Heart left ventricle (tissue), 16 donors: ENCODE measurements at places on chromosomes 7 and 10.

- no peak for DNase-seq
Measured at GRCh38 chr7:7889791-7890568, 78.6 kb upstream of the GLCCI1 start.

DNA sequence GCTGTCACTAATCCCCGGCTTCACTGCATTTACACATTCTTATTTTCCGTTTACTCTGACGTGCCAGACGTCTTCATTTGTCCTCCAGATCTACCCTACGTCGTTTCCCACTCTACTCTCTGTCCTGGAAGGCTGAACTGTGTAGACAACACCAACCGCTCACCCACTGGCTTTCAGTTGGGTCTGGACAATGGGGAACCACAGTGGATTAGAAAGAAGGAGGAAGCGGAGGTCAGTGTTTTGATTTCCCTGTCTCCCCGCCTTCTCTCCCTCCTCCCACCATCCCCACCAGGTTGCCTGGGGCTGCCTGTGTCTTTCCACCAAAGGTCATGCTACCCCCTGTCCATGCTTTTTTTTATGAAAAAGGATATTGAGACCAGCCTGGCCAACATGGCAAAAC is 14.0 kb upstream of the CTBP2 start:
- no peak for DNase-seq

GRCh38 chr7:28211006-28211405 is 30.4 kb upstream of the JAZF1 start:
- no peak for DNase-seq

GRCh38 chr10:16909271-16909767 is 92.1 kb upstream of the RSU1 start:
- DNase-seq: no peak

GRCh38 chr7:82210416-82211184 is 233.0 kb downstream of the CACNA2D1 start:
- DNase-seq: no peak

GRCh38 chr10:56269181-56269580 is 91.9 kb downstream of the ZWINT start:
- DNase-seq: no peak

GRCh38 chr7:121480566-121481335 is 84.6 kb upstream of the FAM3C start:
- DNase-seq: no peak

DNA sequence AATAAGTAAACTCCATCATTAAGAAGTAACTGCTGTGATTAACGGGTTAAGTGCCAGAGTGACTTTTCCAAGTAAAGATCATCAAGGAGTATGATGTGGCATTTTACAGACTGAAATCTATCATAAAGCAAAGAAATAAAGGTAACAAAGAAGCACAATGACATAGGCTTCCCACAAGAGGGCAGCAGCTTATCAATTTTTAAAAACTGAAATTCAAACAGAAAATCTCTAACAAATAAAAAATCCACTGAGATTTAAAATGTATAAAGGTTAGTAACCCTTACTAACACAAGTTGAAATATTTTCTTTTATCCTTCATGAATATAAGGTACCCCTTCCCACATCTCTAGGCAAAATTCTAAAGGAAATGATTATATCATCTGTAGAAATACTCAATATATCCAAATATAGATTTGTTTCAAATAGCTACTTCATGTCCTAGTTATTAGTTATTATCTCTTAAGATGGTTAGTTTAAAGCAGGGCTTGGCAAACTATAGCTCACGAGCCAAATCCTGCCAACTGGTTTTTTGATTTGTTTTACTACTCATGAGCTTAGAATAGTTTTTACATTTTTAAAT is 29.2 kb downstream of the FAM3C start:
- DNase-seq: no peak

DNA sequence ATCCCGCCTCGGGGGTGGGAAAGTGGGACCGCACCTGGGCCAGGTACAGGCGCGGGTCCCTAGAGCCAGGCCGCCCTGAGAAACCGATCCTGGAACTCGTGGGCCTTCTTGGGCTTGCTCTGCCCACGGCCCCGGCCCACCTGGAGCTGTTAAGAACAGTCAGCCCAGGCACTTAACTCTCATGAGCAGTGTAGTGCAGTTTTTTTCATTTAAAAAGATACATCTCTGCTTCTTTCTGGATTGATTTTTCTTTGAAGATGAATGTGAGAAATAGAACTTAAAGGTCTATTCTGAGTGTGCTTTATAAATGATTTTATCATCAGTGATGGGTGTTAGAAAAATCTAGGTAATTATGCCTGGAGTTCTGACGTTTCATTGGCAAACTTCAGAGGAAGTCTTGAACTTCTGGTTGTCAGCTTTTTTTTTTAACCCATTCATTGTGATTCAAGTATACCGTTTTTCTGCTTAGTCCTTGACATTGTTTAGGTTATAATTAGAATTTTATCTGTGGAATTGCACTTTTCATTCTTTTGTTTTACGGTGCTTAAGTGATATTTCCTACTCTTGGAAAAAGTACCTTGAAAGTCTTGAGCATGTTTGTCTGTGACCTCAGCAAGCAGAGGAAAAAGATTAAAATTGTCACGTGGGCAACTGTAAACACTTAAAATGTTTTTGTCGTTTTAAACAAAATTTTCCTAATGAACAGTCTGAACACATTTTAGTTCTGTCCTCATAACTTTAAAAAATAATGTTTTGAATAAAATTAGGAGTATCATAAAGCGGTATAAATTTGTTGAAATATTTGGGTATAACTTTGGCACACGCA is 906 bp downstream of the CDK1 start:
- no peak for DNase-seq

GRCh38 chr7:122743211-122743610 is 40.5 kb upstream of the RNF148 start:
- no peak for DNase-seq

DNA sequence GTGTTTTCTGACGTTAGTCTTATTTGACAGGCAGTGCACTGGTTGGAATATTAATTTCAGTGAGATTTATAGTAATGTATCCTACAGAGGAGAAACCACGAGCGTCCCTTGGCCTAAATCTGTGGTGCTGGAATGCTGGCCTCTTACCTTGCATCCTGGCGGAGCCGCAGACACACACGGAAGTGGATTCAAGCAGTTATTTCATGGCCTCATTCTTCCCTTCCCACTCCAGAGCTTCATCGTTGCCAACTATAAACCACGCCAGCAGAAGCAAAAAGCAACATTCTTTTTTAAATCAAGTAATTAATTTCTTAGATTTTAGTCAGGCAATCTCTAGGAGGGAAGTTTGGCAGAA is 13.1 kb downstream of the WIPI2 start:
- DNase-seq: no peak

GRCh38 chr7:134750083-134751062 is 29.1 kb upstream of the CALD1 start:
- DNase-seq: peak; percentile 45

- DNase-seq: no peak
Measured at GRCh38 chr7:47931005-47932004, 17.0 kb downstream of the PKD1L1 start.

DNA sequence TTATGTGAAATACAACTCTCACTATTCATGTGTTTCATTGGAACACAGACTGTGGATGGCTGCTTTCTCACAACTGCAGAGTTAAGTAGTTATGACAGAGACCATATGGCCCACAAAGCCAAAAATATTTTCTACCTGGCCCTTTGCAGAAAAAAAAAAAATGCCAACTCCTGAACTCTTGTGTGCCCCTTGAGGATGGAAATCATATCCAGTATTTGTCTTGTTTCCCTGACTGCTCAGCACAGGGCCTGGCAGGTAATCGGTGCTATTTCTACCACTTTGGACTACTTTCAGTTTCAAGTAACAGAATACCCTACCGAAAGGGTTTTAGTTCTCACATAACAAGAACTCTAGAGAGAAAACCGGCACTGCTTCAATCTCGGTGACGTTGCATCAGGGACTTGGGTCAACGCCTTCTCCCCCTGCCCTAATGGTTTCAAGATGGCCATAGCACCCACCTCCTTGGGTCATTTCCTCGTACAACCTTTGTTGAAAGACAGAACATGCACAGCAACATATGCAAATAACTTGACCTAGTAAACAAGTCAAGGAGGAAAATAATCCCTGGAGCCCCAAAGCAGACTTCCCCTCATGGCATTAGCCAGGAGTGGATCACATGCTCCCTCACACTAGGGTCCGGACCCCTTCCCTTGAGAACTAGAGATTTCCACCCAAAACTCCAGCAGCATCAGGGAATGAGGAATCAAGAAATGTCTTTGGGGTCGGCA is 11.8 kb upstream of the GPNMB start:
- no peak for DNase-seq

DNA sequence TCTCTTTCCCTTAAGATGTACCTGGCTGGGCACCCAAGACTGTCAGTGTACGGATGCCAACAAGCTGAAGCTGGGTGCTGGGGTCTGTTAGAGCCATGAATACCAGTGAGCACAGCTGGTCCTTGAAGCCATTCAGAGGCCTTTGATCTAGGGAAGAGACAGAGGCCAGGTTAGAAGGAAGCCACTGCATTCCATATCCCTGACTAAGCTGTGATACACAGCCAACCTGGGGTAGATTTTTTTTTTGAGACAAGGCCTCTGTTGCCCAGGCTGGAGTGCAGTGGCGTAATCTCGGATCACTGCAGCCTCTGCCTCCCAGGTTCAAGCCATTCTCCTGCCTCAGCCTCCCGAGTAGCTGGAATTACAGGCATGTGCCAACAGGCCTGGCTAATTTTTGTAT is 20.8 kb downstream of the ZDHHC16 start:
- no peak for DNase-seq

GRCh38 chr7:41579961-41580935 is 122.6 kb downstream of the INHBA start:
- no peak for DNase-seq

GRCh38 chr10:34413756-34414587 is 401.1 kb downstream of the PARD3 start:
- no peak for DNase-seq

DNA sequence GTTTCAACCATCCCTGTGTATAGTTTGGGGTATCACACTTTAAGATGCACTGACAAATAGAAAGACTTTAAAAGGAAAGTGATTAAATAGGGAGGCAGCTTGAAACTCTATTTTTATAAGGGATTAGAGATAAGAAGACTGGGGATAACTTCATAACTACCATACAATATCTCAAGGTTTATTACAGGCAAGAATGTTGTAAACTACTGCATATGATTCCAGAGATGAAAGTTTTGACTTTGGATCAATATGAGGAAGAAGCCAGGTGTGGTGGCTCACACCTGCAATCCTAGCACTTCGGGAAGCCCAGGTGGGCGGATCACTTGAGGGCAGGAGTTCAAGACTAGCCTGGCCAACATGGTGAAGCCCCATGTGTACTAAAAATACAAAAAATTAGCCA is 96.1 kb downstream of the DNAJC1 start:
- no peak for DNase-seq

DNA sequence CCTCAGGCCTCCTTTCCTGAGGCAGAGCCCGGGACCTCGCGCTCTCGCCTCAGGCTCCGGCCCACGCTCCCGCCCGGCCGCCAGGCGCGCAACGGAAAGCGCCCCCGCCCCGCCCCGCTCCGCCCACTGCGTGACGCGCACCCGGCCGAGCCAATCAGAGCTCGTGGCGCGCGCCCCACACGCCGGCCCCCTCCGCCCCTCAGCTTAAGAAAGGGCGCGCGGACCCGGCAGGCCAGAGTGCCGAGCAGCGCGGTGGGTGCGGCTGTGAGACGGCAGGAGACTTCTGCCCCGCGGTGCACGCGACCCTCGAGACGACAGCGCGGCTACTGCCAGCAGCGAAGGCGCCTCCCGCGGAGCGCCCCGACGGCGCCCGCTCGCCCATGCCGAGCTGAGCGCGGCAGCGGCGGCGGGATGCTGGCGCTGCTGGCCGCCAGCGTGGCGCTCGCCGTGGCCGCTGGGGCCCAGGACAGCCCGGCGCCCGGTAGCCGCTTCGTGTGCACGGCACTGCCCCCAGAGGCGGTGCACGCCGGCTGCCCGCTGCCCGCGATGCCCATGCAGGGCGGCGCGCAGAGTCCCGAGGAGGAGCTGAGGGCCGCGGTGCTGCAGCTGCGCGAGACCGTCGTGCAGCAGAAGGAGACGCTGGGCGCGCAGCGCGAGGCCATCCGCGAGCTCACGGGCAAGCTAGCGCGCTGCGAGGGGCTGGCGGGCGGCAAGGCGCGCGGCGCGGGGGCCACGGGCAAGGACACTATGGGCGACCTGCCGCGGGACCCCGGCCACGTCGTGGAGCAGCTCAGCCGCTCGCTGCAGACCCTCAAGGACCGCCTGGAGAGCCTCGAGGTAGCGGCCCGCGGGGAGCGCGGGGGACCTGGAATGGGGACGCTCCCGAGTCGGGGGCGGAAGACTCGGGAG is at the start of gene NPTX2:
Gene NPTX2 (plus strand): TSS at position 235 of the 909 bp plus-strand sequence. CDS start 177 bp downstream, at position 412.
- DNase-seq: peak; percentile 48

GRCh38 chr7:9983048-9983447 is 990.6 kb upstream of the PHF14 start:
- no peak for DNase-seq

- DNase-seq: no peak
Measured at GRCh38 chr10:98295907-98296306, 27.9 kb upstream of the LOXL4 start.

- DNase-seq: no peak
Measured at GRCh38 chr10:127320176-127320575, 123.8 kb upstream of the INSYN2A start.

DNA sequence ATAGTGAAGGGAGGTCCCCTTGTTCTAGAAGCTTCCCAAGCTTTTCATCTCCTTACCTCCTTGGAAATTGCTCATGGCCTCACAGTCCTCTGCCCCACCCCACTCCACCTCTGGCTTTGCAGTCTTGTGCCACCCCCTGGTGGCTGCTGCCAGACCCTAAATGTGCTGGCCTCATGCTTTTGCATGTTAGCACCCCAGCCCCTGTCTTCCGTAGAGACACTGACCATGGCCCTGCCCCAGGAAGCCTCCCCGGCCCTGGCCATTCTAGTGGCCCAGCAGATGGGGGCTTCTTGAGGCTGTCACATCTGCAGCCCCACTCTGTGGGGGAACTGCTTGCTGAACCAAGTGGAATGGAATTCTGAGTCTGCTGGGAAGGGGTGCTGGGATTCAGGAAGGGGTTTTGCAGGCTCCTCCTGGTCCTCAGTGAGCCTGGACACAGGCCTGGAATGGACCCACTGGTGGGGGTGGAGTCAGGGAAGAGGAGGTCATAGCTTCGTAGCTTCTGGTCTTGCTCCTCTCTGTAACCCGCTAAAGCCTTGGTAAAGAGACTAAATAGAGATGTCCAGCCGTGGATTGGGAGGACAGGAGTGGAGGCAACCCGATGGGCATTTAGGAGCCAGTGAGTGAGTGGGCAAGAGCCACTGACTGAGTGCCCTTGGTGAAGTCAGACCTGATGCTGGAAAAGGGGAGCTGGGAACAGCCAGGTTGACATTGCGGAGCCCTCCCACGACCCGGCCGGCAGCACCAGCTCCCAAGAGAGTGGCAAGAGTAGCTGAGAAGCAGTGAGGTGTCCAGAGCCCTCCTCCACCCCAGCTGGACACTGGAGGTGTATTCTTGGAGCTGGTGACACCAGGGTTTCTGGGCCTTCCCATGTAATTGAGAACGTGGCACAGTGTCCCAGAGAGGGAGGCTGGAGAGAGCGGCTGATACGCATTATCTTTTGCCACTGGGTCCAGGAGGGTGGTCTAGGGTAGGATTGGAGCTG is 20.9 kb downstream of the RAMP3 start:
- peak; percentile 24 for DNase-seq

GRCh38 chr10:100148353-100149211 is 37.2 kb downstream of the ERLIN1 start:
- DNase-seq: no peak
